CD4-positive, alpha-beta T cell (primary cell): ENCODE measurements at places on chromosomes 3 and 15. TPM values are rescaled to one million over a fixed set of nuclear protein-coding genes. Genes with fewer than 3 reads are reported as not detected.

DNA sequence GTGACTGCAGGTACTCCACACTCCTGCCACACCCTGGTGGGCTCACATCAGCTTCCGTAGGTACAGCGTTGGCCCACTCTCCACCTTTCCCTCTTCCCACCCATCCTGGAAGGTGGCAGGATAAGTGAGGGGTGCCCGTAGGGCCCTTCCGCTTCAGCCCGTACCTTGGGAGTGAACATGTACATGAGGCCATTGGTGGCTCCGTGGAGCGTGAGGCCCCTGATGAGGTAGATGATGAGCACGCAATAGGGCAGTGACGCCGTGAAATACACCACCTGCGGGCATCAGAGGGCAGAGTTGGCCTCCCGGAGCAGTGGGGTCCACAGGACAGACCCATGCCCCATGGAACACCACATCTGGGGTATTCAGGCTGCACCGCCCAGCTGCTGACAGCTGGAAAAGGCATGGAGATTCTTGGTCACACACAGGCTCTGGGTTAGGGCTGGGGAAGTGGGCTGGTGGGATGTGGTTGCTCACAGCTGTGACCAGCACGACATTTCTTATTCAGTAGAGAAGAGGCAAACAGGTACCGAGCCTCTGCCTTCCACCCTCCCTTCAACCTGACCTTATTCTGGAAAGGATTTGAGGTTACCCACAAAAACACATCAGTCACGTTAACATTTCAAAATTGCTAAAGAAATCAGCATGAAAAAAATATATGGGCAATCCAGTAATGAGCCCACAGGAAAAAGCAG, 23.8 kb downstream of the SLC6A20 start:
- no peak overlapping the region for H3K27ac ChIP-seq
- DNase-seq: no peak
- H3K27me3 ChIP-seq: peaks cover 2% of the 10 kb centered on the region
- no peak overlapping the region for H3K4me3 ChIP-seq
- H3K4me1 ChIP-seq: peaks cover 10% of the 10 kb centered on the region
- no peaks in the 10 kb centered on the region for H3K36me3 ChIP-seq

DNA sequence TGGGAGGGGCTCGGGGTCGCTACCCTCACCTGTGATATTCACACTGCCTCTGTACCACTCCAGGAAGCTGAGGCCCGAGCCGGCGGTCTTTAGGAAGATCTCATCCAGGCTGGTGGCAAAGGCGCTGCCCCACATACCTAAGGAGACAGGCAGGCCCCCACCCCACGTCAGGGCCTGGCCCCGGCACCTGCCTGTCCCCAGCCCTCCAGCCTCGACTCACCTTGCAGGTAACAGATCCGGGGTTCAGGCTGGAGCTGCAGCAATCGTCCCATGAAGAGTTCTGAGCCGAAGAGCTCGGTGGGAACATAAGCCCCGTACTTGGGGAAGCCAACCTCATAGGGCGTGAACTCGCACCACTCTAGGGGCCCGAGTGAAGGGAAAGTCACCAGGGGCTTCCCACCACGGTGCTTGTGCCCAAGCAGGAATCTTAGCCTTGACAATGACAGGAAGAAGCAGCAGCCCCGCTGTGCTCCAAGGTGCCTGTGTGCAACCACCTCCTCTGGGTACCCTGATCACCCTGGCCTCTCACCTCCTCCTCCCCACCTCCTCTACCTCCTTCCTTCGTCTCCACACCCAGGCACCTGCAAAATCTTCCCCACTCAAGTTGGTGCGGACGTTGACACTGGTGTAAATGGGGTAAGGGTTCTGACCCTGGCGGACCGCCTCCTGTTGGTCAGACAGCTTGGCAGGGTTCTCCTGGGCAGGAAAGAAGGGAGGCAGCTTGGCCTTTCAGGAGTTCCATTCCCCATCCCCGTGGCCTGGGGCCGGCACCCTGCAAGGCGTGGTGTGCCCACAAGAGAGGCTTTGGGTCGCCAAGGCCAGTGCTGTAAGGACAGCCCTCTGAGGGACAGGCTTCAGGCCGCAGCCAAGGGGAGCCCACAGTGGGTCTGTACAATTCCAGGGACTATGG, 10.6 kb downstream of the PLA2G4F start:
- no peaks in the 10 kb centered on the region for H3K27me3 ChIP-seq
- H3K36me3 ChIP-seq: no peaks in the 10 kb centered on the region
- H3K4me1 ChIP-seq: no peaks in the 10 kb centered on the region
- no peak overlapping the region for H3K4me3 ChIP-seq

The KLHL6 gene
- 24.2 TPM for total RNA-seq

DNA sequence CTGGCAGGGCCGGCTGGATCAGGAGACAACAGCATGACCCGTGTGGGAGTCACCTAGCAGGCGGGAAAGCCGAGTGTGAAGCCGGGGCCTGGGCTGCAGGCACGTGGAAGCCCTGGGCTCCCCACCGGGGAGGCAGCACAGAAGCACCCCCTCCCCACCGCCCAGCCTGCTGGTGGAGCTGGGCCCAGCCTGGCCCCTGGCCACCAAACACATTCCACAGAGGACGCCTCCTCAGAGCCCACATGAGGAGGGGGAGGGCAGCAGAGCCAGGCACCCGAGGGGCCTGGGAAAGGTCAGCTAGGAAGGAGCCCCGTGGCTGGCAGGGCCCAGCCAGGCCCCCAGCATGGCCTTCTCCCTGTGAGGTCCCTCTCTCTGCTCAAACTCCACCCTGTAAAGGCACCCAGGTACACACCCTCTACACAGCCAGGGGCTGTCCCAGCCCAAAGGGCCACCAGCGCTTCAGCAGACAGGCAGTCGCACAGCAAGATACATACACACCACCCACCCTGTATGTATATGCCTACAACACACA, 4.5 kb downstream of the PLXNB1 start:
- no peak for DNase-seq
- H3K4me1 ChIP-seq: peaks cover 15% of the 10 kb centered on the region
- H3K36me3 ChIP-seq: no peaks in the 10 kb centered on the region
- H3K27ac ChIP-seq: no peak overlapping the region

DNA sequence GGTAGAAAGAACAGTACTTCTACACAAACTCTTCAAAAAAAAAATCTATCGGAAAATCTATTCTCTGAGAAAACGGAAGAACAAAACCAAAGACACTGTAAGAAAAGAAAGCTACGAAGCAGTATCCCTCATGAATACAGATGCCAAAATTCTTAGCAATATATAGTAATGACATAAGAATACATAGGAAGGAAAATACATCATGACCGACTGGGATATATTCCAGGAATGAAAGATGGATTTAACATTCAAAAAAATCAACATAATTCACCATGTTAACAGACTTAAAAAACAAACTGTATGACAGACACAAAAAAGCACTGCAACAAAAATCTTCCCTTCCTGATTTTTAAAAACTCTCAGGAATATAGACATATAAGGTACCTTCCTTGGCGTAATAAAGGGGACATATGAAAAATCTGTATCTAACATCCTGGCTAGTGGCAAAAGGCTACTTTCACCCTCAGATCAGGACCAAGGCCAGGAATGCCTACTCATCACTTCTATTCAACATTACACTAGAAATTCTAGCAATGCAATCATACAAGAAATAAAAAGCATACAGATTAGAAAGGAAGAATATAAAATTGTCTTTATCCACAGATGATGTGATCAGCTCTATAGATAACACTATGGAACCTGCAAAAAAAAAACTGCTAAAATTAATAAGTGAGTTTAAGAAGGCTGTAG, 77.6 kb upstream of the XXYLT1 start:
- no peaks in the 10 kb centered on the region for H3K27me3 ChIP-seq
- no peaks in the 10 kb centered on the region for H3K4me1 ChIP-seq

DNA sequence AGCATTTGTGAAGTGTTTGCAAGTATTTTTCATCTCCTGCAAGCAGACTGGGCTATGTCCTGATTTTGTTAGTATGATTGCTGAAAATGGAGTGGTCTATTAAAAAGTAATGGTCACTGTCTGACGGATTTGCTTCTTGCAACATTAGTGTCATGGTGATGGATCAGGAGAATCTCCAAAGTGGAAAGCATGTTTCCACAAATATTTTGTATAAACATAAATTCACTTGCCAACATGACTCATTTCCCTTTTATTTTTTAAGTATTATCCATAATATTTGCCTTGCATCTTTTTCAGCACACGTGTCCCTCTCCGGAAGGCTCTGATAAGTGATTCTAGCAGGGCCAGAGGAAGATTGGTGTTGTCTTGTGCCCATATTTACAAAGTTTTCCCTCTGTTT, 27.4 kb upstream of the CACNA2D3 start:
- no peak overlapping the region for H3K4me3 ChIP-seq
- no peaks in the 10 kb centered on the region for H3K4me1 ChIP-seq
- H3K27ac ChIP-seq: no peak overlapping the region
- DNase-seq: no peak
- no peaks in the 10 kb centered on the region for H3K36me3 ChIP-seq

The OTOL1 gene
- total RNA-seq: not detected

DNA sequence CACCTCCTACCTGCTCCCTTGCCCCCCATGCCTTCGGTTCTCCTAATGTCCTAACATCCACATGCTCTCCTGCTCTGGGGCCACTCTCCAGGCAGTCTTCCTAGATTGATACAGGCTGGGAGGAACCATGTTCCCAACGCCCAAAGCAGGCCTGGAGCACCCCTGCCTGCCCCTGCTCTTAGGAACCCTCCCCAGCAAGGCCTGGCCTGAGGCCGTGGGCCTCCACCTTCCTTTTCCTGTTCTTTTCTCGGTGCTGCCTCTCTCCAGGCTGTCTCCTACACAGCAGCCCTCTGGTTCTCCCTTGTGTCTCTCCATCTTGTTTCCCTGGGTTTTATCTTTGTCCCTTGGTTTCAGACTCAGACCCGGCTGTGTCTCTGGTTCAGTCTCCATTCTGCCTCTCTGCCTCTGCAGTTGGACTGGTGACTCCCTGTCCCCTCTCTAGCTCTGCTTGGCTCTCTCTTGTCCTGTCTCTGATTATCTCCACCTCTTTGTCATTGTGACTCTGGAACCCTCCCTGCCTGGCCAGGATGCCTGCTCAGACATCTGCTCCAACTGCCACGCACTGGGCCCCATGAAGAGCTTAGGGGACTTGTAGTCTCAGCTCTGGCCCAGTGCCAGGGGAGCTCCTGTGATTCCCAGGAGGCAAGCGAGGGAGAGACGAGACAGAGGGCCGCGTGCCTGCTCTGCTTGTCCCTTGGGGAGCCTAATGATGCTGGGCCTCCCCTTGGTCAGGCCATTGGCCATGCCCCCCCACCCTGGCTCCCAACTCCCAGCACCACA, 26.0 kb upstream of the RPL29 start:
- H3K4me1 ChIP-seq: peaks cover 4% of the 10 kb centered on the region
- no peak overlapping the region for H3K27ac ChIP-seq
- H3K36me3 ChIP-seq: no peaks in the 10 kb centered on the region
- H3K4me3 ChIP-seq: no peak overlapping the region

The POPDC2 gene
- total RNA-seq: 2.6 TPM

The FILIP1L gene
- 0.28 TPM for total RNA-seq

GRCh38 chr3:157109267-157110141, 50.4 kb downstream of the CCNL1 start:
- H3K36me3 ChIP-seq: no peaks in the 10 kb centered on the region
- peaks cover 17% of the 10 kb centered on the region for H3K4me1 ChIP-seq
- no peak for DNase-seq
- H3K27ac ChIP-seq: no peak overlapping the region
- H3K4me3 ChIP-seq: no peak overlapping the region
- no peaks in the 10 kb centered on the region for H3K27me3 ChIP-seq

The CHRNA7 gene
- not detected for total RNA-seq

- H3K4me3 ChIP-seq: no peak overlapping the region
- H3K36me3 ChIP-seq: no peaks in the 10 kb centered on the region
- DNase-seq: no peak
These were observed 18.5 kb downstream of the CPNE4 start for GRCh38 chr3:132016061-132017041.

- no peak overlapping the region for H3K4me3 ChIP-seq
- H3K27me3 ChIP-seq: no peaks in the 10 kb centered on the region
- no peaks in the 10 kb centered on the region for H3K4me1 ChIP-seq
These were observed 504.9 kb downstream of the EDEM1 start for GRCh38 chr3:5692446-5692845.

The GPR149 gene
- total RNA-seq: not detected

The GMPS gene
- total RNA-seq: 34.3 TPM

The IGDCC3 gene
- total RNA-seq: not detected

GRCh38 chr3:106877627-106878026, 499.6 kb upstream of the CCDC54 start:
- no peaks in the 10 kb centered on the region for H3K36me3 ChIP-seq
- no peak overlapping the region for H3K4me3 ChIP-seq
- no peaks in the 10 kb centered on the region for H3K27me3 ChIP-seq
- H3K27ac ChIP-seq: no peak overlapping the region
- no peak for DNase-seq

- DNase-seq: no peak
- H3K36me3 ChIP-seq: no peaks in the 10 kb centered on the region
- H3K27ac ChIP-seq: no peak overlapping the region
- H3K4me1 ChIP-seq: peaks cover 22% of the 10 kb centered on the region
These were observed 3.5 kb upstream of the KLF15 start for GRCh38 chr3:126360714-126361060.

The CPNE4 gene
- not detected for total RNA-seq

GRCh38 chr3:17811646-17812045, 69.2 kb upstream of the TBC1D5 start:
- no peak for DNase-seq
- no peak overlapping the region for H3K27ac ChIP-seq
- H3K4me3 ChIP-seq: no peak overlapping the region
- H3K27me3 ChIP-seq: peaks cover 4% of the 10 kb centered on the region
- no peaks in the 10 kb centered on the region for H3K36me3 ChIP-seq

DNA sequence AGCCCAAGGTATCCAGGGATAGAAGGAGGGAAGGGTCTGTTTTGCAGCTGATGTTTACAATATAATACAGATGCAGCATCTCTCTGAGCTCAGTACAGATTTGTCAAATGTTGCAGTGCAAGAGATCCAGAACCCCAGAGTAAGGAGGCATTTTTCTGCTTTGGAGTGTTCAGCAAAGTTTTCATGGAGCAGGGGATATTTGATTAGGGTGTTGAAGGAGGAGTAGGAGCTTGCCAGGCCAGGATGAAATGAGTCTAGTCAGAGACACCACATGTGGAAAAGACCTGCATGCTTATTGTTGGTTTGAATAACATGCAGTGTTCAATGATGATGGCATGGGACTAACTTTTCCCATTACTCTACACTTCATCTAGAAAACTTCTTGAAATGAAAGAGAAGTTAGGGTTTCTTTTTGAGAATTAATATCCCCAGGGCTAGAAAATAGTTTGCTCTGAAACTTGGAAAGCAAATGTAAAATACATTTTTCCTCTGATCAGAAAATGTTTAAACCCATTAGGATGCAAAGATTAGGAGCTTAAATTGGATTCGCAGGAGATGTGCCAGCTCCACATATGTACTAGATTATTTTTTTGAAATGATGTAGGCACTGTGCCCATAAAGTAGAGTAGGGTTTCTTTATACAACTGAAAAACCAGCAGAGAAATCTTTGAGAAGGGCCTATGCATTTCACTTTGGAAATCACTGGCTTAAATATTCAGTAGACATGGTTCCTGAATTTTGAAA, 243.8 kb downstream of the CACNA2D3 start:
- no peak overlapping the region for H3K27ac ChIP-seq
- H3K36me3 ChIP-seq: no peaks in the 10 kb centered on the region
- H3K27me3 ChIP-seq: no peaks in the 10 kb centered on the region
- H3K4me3 ChIP-seq: no peak overlapping the region
- no peaks in the 10 kb centered on the region for H3K4me1 ChIP-seq

GRCh38 chr15:79863886-79864285, 32.9 kb downstream of the MTHFS start:
- H3K4me1 ChIP-seq: no peaks in the 10 kb centered on the region
- DNase-seq: no peak
- H3K4me3 ChIP-seq: no peak overlapping the region
- H3K27me3 ChIP-seq: no peaks in the 10 kb centered on the region

- peaks cover 12% of the 10 kb centered on the region for H3K4me1 ChIP-seq
- no peak overlapping the region for H3K27ac ChIP-seq
- H3K36me3 ChIP-seq: no peaks in the 10 kb centered on the region
- no peak for DNase-seq
- H3K27me3 ChIP-seq: no peaks in the 10 kb centered on the region
These were observed 91.0 kb downstream of the CPN2 start for GRCh38 chr3:194259982-194260766.

The GCSAM gene
- 6.5 TPM for total RNA-seq
